ENCODE measurements at places on chromosomes 5 and 9.
A peak's percentile ranks its signal among the peaks of the same experiment; 100 is the strongest.

DNA sequence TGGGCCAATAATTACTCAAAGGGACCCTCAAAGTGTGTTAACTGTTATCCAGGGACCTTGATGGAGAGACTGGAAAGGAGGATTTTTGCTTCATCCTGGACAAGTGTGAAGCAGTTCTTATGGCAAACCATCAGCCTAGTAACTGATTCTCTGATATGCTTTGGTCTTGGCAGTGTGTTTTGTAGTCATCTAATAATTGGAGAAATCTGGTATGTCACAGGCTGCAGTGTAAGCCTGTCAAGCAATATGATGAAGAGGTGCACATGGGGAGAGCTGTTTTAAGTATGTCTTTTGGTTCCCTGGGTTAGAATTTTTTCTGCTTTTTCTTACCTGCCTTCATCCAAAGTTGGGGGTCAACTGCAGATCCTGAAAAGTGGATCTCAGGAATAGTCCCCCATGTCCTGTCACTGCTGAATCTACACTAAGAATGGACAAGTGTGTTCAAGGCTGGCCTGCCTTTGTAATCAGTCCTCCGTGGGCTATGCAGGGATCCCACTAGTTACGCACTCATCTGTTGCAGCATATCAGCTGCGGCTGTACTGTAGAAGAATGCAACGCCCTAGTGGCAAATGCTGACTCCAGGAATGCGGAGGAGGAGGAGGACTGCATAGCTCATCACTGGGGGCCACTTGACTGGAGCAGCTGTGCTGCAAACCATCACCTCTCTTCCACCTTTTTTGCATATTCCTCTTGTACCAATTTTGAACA is 1.9 kb downstream of the SPTAN1 start:
- peak; percentile 63 for DNase-seq

DNA sequence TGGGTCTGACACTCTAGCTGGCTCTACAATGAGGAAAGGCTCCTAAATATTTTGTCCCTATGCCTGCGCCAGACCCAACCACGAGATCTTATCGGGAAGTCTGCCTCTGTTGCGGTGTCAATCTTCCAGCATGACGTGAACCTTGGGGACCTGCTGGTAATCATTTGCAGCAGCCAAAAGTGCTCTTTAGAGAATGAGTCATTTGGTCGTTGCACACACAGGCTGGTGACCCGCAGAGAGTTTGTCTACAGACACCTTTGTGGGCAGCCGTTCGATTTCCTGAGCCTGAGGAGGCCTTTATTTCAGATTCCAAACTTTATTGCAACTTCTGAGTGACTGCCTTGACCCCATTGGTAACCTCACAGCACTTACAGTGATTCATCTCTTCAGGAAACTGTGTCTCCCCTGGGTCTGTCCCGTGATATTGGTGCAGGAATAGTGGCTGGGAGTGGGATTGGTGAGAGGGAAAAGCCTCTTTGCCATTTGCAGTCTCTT is 326.1 kb downstream of the NSG2 start:
- no peak for DNase-seq

GRCh38 chr5:124771761-124772160 is 25.3 kb upstream of the ZNF608 start:
- DNase-seq, result no peak

- no peak for DNase-seq
Observed at GRCh38 chr5:171477101-171477500, 57.7 kb downstream of the FGF18 start.

- no peak for DNase-seq
Observed at GRCh38 chr5:147538236-147538635, 28.4 kb upstream of the DPYSL3 start.

DNA sequence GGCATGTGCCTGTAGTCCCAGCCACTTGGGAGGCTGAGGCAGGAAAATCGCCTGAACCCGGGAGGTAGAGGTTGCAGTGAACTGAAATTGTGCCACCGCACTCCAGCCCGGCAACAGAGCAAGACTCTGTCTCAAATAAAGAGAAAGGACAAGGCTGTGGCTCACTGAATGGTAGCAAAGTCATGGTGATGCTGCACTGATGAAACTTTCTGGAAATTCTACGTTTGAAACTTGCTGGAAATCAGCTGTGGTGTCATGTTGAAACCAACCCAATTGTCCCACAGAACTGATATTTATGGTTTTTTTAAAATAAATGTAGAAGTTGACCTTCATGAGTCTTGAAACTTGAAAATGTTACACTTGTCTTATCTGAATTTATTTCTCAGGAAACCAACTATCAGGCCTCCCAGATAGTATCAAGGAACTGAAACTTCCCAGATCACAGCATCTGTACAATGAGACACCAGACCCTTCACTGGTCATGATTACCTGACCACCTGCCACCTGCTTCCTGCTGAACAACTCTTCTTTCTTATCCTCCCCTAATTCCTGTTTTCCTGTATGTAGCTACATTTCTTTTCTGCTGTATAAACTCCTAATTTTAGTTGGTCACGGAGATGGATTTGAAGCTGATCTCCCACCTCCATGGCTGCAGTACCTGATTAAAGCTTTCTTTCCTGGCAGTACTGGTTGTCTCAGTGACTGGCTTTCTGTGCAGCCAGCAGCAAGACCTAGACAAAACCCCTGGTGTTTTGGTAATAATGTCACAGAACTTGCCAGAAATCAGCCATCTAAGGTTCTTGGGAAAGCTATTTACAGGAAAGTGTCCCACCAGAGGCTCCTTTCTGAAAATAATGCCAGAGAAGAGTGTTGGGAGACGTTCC is 5.6 kb upstream of the TBC1D13 start:
- DNase-seq, result no peak

DNA sequence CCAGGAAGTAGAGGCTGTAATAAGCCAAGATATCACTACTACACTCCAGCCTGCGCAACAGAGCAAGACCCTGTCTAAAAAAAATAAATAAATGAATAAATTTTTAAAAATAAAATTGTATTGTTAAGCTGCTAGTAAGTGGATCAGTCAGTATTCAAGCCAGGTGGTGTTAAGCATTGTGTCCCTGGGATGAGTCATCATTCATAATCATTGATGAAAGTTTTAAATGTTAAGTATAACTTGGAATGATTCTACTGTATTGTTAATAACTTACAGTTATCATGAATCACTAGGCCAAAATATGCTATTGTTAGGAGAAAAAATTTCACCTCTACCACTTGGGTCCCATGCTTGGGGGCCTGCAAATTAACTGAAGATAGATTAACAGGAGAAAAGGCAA is 38.2 kb downstream of the MED10 start:
- no peak for DNase-seq

GRCh38 chr9:97861148-97861475 is 8.1 kb downstream of the FOXE1 start:
- DNase-seq, result no peak

DNA sequence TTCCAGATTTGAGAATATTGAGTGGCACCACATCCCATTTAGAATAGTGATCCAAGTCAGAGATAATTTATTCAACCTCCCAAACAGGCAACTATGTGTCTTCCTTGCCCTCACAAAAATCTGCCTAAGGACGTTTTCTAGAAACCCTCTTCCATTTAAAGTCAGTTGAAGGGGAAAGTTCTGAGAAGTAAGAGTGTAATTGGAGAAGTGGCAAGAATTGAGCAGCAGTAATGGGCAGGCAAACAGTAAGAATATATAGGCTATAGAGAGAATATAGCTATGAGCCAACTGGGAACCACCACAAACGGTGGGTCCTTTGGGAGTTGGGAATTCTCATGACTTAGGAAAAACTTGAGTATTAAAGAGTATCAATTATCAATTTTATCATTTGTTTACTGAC is 31.1 kb upstream of the CETN3 start:
- DNase-seq, result no peak

DNA sequence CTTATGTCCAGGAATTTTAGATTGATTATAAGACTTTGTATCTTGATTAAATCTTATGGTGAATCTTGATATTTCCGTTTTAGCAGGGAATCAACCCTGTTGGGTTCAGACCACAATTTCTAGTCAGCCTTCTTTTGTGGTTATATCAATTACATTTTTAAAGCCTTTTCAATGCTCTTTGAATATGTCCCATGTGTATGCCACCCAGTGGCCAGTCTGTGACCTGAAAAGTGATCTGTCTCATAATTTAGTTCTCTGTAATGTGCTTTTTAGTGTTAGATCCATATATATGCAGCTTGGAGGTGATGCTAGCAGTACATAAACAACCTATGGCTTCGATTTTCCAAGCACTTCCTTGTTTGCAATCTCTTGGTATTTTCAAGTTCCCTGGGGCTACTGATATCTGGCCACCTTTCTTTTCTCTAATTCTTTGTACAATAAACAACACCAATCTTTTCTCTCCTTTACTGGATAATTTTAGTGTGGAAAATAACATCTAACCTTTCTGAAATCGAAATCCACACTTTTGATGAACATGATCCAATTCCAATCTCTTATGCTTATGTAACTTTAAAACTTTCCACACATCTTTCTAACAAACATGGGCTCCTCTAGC is 28.8 kb downstream of the PDE8B start:
- DNase-seq, result no peak

GRCh38 chr5:117095346-117096332 is 521.0 kb upstream of the SEMA6A start:
- DNase-seq, result no peak

DNA sequence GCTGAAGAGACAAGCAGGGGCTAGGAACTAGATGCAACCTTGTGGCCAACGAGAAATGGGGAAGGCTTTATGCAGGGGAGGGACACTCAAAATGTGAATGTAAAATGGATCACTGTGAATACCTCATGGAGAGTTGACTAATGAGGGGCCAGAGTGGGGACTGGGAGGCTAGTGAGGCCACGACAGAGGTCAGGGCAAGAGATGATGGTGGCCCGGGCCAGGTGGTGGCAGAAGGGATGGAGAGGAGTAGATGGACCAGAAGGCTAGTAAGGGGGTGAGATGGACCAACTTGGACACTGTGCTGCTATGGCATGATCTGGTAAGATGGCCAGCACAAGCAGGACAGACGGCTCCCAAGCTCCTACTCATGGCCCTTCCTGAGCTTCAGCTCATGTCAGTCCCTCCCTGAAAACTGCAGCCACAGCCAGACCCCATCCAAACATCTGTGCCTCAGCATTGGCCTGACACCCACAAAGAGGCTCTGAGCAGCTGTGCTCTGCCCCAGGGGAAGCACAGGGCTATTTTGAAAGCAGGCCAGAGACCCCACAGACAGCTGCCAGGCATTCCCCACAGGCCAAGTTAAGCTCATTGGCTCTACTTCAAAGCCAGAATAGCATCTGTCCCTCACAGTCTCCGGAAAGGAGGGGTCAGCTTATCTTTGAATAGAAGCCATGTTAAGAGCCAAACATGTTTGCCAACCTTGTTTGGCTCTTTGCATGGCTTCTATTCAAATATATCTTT is 22.1 kb downstream of the P4HA2 start:
- no peak for DNase-seq

GRCh38 chr5:98578438-98578837 is 195.0 kb upstream of the RGMB start:
- no peak for DNase-seq

- no peak for DNase-seq
Observed at GRCh38 chr5:39946356-39947045, 521.7 kb upstream of the DAB2 start.

- DNase-seq, result no peak
Observed at GRCh38 chr5:65483546-65484346, 2.0 kb upstream of the ADAMTS6 start.

DNA sequence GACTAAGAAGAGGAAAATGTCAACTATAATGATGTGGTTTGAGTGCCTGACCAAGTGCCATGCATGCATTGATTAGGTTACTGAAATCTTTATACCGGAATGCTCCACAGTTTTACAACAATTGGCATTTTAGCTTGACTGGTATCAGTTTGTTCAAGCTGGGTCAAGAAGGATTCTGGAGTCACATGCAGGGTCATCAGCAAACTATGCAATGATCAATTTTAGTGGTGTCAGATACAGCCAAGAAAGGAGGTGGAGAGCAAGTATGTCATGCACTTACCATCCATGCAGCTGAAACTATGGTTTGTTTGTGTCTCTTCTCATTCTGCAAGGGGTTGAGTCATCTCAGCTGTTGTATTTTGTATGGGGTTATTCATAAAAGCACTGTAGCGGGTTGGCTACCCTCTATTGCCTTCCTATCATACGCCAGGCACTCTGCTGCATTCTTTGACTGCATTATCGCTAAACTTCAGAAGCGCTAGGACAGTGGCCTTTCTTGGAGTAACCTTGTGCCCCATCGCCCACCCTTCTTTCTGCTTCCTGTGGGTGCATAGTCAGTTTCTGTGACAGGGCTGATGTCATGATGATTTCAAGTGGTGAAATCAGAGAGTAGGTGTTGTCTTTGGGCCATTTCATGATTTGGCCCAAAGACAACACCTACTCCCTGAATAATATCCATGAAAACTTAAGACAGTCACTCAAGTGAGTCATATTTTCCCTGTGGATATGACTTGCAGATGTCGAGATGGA is 145.4 kb downstream of the MTX3 start:
- DNase-seq, result no peak

DNA sequence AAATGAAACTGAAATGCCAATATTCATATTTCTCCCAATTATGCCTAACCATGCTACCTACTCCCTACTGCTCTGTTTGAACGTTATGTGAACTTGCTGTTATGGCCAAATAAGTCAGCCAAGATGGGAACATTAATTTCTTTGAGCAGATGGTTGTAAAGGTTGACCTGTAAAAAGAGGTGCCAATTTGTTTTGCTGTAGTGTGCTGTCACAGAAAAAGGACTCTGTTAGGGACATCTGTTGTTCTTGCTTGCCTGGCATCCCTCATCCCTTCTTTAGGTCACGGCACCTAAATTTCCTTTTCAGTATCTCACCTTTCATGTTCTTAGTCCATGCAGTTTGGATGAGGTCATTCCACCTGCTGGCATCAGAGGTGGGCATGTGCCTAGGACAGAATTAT is 35.4 kb downstream of the GDNF start:
- no peak for DNase-seq

GRCh38 chr9:17216011-17216410 is 81.2 kb downstream of the CNTLN start:
- no peak for DNase-seq

- no peak for DNase-seq
Observed at GRCh38 chr9:78614892-78615291, 318.0 kb downstream of the PSAT1 start.

- DNase-seq, result no peak
Observed at GRCh38 chr9:84819491-84819991, 150.0 kb downstream of the NTRK2 start.

DNA sequence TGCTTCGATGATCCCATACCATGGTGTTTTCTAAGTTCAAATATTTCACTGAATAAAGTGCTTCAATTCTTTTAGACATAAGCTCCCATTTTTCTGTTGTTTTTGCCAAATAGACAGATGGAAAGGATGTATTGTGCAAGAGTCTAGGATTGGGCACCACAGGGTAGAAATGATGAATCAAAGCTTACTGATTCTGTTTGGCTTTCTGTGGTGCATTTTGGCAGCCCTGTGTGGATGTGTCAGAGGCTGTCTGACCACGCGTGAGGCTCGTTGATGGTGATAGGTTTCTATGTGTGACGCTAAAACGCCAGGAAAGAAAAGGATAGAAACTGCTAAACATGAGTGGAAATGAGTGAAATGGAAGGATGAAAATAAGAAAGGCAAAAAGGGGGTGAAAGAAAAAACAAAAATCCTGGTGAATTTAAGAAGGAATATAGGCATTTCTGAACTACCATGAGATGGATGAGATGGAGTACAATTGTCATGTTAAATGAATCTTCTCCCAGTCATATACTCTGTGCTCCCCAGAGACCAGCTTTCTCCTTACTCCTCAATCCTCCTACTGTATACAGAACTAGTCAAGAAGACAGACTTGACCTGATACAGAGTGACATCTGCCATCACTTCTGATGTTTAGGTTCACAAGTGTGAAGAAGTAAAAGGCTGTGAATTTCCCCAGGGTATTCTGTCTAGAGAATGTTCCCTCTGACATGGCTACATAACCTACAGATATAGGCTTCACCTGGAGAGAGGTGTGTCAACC is 54.4 kb downstream of the ANKH start:
- DNase-seq, result no peak
